ENCODE measurements at places on chromosomes 7 and 10.

- no peak overlapping the region for H3K4me3 ChIP-seq
- H3K27me3 ChIP-seq, result no peaks in the 10 kb centered on the region
- H3K36me3 ChIP-seq, result no peaks in the 10 kb centered on the region
- H3K4me1 ChIP-seq, result peaks cover 11% of the 10 kb centered on the region
- no peak overlapping the region for H3K27ac ChIP-seq
- no peak for DNase-seq
Measured at GRCh38 chr7:7819442-7820247, 101.2 kb upstream of the RPA3 start.

DNA sequence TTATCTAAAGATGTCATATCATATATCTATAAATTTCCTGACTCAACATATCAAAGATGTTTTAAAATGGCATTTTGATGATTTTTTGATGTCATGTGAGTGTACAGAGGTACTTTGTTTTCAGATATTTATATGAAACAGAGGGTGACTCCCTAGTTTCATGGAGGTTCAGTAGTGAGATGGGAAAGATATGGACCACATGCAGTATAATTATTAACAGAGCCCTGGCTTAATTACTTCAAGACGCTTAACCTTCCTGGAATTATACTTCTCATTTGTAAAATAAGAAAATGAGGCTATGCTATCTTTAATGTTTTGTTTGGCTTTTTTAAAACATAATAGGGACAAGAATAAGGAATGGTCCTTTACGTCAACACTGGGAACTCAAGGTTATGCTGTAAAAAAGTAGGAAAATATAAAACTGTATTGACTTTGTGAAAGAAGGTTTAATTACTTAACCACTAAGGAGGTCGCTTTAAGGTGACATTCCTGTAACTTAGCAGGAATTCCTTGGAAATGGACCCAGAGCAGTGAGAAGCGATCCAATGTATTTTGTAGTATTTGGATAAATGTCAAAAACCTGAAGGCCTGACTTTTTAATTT lies 821.0 kb upstream of the IGFBP3 start:
- H3K4me1 ChIP-seq, result no peaks in the 10 kb centered on the region
- DNase-seq, result no peak
- no peak overlapping the region for H3K4me3 ChIP-seq
- H3K36me3 ChIP-seq, result no peaks in the 10 kb centered on the region

DNA sequence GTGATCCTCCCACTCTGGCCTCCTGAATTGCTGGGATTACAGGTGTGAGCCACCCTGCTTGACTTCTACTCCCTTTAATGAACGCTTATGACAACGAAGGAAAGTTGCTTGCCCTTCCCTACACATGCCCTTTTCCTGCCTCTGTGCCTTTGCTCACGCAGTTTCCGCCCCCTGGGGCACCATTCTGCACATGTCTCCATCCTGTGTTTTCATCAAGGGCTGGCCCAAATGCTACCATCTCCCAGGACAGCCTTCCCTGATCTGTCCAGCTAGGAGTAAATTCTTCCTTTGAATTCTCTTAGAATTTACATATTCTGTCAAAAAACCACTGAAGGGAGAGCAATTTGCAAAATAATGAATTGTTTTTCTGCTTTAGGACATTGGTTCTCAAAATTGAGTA lies 50.0 kb upstream of the KMT2C start:
- H3K36me3 ChIP-seq, result no peaks in the 10 kb centered on the region
- H3K27me3 ChIP-seq, result no peaks in the 10 kb centered on the region
- H3K27ac ChIP-seq, result no peak overlapping the region
- DNase-seq, result no peak

- no peaks in the 10 kb centered on the region for H3K27me3 ChIP-seq
- peaks cover 9% of the 10 kb centered on the region for H3K36me3 ChIP-seq
- H3K4me3 ChIP-seq, result no peak overlapping the region
- H3K27ac ChIP-seq, result no peak overlapping the region
Measured at GRCh38 chr10:86849181-86849894, 92.9 kb downstream of the BMPR1A start.

DNA sequence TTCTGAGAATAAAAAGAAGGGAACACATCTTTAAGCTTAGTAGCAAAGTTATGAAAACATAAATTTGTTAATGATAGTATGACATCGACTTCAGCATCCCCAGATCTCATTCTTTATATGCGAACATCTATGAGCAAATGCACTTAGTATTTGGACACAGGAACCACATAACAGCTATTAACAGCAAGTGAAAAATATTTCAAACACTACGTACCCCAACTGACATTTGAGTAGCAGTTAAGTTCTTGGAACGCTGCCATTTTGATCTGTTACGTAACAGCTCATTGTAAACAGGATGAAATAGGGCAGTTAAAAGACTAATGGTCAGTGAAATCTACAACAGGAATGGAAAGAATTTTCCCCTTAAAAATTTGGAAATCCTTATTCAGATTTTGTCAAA lies 428.9 kb downstream of the TNS3 start:
- no peak overlapping the region for H3K27ac ChIP-seq
- no peaks in the 10 kb centered on the region for H3K36me3 ChIP-seq
- no peaks in the 10 kb centered on the region for H3K27me3 ChIP-seq
- DNase-seq, result peak; percentile 66
- H3K4me1 ChIP-seq, result peaks cover 48% of the 10 kb centered on the region

DNA sequence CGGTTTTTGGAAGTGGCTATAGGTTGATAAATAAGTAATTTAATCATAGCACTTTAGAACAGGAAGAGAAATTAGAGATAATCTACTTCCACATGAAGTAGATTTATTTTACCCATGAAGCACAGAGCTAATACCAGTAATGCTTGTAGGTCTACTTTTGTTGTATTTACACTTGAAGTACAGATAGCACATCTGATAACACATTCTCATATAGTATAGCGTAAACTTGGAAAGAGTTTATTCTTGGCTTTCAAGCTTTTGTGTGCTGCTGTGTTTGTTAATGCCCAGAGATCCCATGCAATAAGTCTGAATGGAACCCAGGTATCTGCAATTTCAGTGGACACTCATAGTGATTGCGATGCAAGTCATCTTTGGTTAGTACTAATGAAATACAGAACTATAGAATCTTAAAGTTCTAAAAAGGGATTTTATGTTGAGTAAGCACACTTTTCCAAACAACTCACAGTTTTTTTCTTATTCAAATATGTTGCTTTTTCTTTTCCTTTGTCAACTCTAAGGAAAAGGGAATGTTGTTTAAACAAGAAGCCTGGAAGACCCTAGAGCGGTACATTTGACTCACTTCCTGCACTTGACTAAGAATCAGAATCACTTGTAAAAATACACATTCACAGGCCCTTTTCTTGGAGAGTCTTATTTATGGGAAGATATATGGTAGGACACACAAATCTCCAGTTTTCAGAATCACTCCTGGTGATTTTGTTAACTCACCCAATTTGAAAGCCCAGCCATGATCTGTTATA lies 105.8 kb downstream of the GNAI1 start:
- no peaks in the 10 kb centered on the region for H3K36me3 ChIP-seq
- no peaks in the 10 kb centered on the region for H3K27me3 ChIP-seq
- H3K27ac ChIP-seq, result no peak overlapping the region
- H3K4me1 ChIP-seq, result no peaks in the 10 kb centered on the region
- no peak overlapping the region for H3K4me3 ChIP-seq

- H3K36me3 ChIP-seq, result no peaks in the 10 kb centered on the region
- no peak overlapping the region for H3K4me3 ChIP-seq
- H3K4me1 ChIP-seq, result no peaks in the 10 kb centered on the region
- no peak for DNase-seq
Measured at GRCh38 chr7:144822223-144822622, 13.6 kb downstream of the TPK1 start.
